Renal pelvis (tissue), 12 donors: ENCODE measurements at places on chromosomes 2 and 18. TPM values are rescaled to one million over a fixed set of nuclear protein-coding genes. Genes with fewer than 3 reads are reported as not detected.
A peak's percentile ranks its signal among the peaks of the same experiment; 100 is the strongest.

GRCh38 chr2:234702731-234703225 lies 205.9 kb upstream of the ARL4C start:
- no peak for DNase-seq

DNA sequence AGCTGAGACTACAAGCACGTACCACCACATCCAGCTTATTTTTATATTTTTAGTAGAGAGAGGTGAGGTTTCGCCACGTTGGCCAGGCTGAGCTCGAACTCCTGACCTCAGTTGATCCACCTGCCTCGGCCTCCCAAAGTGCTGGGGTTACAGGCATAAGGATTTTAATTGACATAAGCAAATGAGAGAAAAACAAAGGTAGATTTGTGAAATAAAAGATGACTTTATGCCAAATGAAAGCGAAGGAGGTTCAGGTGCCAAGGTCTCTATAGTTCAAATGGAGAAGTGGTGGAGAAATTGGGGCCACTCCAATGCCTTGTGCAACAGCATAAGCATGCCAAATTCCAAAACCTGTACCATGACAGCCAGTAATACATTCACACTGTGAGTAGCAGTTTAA lies 180.6 kb downstream of the MREG start:
- no peak for DNase-seq

DNA sequence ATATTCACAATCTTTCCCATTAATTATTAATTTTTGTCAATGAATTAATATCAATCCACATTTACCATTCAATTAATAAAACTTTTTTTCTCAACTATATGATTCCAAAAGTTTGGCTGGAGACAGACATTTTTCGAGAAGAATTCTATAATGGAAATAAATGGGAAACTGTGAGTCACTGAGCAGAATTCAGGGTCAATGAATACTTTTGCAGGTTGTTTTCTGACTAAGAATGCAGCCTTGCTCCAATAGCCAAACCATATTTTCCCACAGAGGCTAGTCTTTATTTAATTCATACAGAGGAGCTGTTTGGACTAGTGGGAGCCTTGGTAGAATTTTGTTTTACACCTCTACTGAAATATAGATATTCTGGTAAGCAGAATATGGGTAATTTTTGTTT lies 82.3 kb downstream of the ARHGAP28 start:
- no peak for DNase-seq

GRCh38 chr2:200905618-200906296 lies 16.6 kb downstream of the NIF3L1 start:
- peak; percentile 53 for DNase-seq

GRCh38 chr2:5203134-5203755 lies 488.9 kb upstream of the SOX11 start:
- no peak for DNase-seq

DNA sequence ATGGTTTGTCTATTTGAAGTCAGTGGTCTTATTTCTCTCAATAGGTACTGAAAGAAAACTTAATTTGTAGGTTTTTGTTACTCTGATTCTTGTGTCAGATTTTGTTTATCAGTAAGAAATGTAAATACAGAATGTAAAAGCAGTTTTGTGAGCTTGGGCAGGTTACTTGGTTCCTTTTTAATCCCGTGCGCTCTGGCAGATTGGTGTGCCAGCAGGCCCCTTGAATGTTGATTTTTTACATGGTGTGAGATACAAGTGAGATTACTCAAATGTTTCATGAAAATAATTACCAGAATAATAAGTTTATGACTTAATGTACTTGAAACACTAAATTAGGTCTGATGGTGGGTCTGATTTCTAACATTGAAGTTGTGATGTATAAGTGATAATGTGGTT lies 13.4 kb downstream of the HNRNPA3 start:
- DNase-seq: no peak

- DNase-seq: no peak
Measured at GRCh38 chr18:79564441-79564840, 115.2 kb upstream of the CTDP1 start.

GRCh38 chr18:8615397-8616027 lies 6.3 kb downstream of the RAB12 start:
- DNase-seq: no peak

- no peak for DNase-seq
Measured at GRCh38 chr2:96143848-96144480, 1.3 kb downstream of the DUSP2 start.

- peak; percentile 37 for DNase-seq
Measured at GRCh38 chr2:237128026-237128703, 42.5 kb downstream of the COPS8 start.

- DNase-seq: no peak
Measured at GRCh38 chr18:58405107-58405898, 223.6 kb downstream of the ALPK2 start.

- DNase-seq: peak; percentile 35
Measured at GRCh38 chr2:239106314-239106908, 258.5 kb downstream of the TWIST2 start.

- DNase-seq: no peak
Measured at GRCh38 chr2:111128096-111128495, 7.4 kb downstream of the BCL2L11 start.

DNA sequence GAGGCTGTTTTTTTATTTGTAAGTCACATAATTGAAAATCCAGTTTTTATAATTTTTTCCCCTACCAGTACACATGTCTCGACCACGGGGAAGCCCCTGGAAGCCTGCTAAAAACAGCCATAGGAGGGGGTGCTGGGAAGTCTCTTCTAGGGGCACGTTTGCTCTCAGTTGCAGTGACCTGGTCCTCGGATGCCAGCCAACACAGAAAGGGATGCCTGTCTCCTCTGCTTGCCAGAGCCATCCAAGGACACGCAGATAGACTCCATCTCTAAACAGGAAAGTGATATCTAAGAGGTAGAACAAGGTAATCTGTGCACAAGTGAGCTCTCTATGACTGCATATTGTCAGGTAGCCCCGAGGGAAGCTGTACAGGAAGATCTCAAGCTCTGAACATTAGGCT lies 255.8 kb downstream of the SETBP1 start:
- no peak for DNase-seq

DNA sequence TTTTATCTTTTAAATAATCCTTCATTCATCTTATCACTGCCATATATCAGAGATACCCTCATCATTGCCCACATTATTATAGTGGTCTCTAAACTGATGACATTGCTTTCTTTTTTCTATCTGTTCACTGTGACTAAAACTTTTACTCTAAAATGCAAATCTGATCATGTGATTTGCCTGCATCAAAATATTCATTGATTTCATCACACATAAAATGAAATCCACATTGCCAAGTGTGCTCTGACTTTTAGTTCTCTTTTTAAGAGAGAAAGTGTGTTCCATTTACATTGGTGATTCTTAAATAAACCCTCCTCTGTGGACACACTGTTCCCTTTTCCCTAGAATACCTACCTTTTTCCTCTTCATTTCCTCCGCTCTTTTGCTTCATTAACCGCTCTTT lies 7.5 kb downstream of the REL start:
- no peak for DNase-seq

- DNase-seq: peak; percentile 20
Measured at GRCh38 chr2:133286326-133286922, 281.8 kb downstream of the NCKAP5 start.

DNA sequence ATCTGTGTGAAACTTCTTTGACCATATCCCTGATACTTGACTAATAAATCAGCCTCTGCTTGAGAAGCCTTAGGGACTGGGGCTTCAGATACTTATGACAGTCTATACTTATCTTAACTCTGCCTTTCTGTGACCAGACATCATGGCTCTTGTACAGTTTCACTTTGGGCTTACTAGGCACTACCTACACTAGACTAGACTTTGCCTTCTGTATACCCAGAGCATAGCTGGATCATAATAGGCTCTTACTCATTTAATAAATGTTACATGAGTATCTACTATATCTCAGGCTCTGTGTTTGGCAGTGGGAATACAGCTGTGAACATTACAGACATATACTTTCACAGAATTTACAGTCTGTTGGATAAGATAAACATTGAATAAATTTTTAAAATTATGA lies 9.0 kb downstream of the UGP2 start:
- DNase-seq: no peak

OBSL1 gene
- polyA plus RNA-seq: 150 TPM

KIF5C gene
- 4.4 TPM for polyA plus RNA-seq

HOXD4 gene
- 68.0 TPM for polyA plus RNA-seq

RAPH1 gene
- 14.6 TPM for polyA plus RNA-seq

RNF152 gene
- 11.0 TPM for polyA plus RNA-seq

CHRNA1 gene
- polyA plus RNA-seq: 3.3 TPM

ZEB2 gene
- 126 TPM for polyA plus RNA-seq
